ENCODE measurements at places on chromosomes 7 and 10. TPM values are rescaled to one million over a fixed set of nuclear protein-coding genes. Genes with fewer than 3 reads are reported as not detected.

DNA sequence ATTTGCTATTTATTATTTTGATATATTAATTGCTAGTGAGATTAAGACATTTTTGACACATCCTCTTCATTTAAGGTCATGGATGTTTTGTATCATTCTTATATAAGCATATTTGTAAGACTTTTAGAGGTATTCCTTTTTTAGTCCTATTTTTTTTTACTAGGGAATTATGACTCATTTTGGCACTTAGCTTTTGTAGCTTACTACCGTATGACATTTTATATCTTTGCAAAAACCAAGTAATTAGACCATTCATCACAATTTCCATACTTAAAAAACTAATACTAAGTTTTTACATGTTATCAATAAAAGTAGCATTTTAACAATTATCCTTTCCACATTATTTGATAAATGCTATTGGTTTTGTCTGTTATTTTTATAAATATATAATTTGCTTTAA lies 41.6 kb downstream of the BMPR1A start:
- no peak for DNase-seq
- H3K27me3 ChIP-seq, result no peaks in the 10 kb centered on the region
- no peak overlapping the region for H3K4me3 ChIP-seq
- H3K36me3 ChIP-seq, result peaks cover 16% of the 10 kb centered on the region
- no peak overlapping the region for H3K27ac ChIP-seq
- peaks cover 40% of the 10 kb centered on the region for H3K4me1 ChIP-seq

DNA sequence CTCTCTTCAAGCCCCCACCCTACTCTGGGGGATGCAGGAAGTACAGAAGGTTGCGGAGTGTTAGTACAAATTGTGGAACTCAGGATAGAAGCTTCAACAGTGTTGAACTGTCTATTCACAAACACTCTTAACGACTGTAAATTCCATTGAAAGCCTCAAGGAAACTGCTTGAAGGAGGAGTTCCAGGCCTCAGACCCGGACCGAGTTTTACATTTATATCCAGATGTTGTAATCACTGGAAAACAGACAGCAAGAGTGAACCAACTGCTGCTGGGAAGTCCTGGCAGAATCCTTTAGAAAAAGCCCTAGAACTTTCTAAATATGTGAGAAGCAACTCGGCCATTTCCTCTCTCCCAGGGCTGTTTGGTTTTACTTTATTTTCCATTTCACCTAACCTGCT lies 84.1 kb upstream of the LRRC18 start:
- no peak for DNase-seq
- no peak overlapping the region for H3K27ac ChIP-seq
- H3K36me3 ChIP-seq, result no peaks in the 10 kb centered on the region
- H3K4me1 ChIP-seq, result peaks cover 4% of the 10 kb centered on the region
- H3K27me3 ChIP-seq, result peaks cover 11% of the 10 kb centered on the region
- H3K4me3 ChIP-seq, result no peak overlapping the region

DNA sequence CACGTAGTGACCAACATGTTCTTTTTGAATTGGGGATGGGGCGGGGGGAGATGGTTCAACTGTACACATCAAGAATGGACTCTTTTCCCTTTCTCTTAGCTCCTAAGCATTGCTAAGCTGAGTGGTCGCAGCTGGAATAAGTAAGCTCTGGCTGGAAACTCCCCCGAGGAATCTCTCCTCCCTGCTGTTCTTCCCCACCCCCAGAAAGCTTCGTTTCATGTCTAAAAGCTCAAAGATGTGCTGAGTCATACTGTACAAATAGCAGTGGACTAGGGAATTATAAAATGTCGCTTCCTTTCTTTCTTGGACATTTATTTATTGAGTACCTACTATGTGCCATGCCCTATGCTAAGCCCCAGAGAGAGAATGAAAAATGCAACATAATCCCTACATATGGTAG lies 191.1 kb upstream of the ADO start:
- no peak overlapping the region for H3K4me3 ChIP-seq
- no peaks in the 10 kb centered on the region for H3K36me3 ChIP-seq
- peaks cover 32% of the 10 kb centered on the region for H3K27me3 ChIP-seq
- H3K27ac ChIP-seq, result no peak overlapping the region
- peaks cover 4% of the 10 kb centered on the region for H3K4me1 ChIP-seq
- DNase-seq, result no peak

RBP4 gene
- 30.3 TPM for total RNA-seq

GRCh38 chr7:69599286-69599954 lies 1.1 kb downstream of the AUTS2 start:
- no peaks in the 10 kb centered on the region for H3K36me3 ChIP-seq
- DNase-seq, result peak; percentile 73
- peaks cover 6% of the 10 kb centered on the region for H3K4me1 ChIP-seq
- peaks cover 13% of the 10 kb centered on the region for H3K27me3 ChIP-seq
- H3K4me3 ChIP-seq, result no peak overlapping the region

DNA sequence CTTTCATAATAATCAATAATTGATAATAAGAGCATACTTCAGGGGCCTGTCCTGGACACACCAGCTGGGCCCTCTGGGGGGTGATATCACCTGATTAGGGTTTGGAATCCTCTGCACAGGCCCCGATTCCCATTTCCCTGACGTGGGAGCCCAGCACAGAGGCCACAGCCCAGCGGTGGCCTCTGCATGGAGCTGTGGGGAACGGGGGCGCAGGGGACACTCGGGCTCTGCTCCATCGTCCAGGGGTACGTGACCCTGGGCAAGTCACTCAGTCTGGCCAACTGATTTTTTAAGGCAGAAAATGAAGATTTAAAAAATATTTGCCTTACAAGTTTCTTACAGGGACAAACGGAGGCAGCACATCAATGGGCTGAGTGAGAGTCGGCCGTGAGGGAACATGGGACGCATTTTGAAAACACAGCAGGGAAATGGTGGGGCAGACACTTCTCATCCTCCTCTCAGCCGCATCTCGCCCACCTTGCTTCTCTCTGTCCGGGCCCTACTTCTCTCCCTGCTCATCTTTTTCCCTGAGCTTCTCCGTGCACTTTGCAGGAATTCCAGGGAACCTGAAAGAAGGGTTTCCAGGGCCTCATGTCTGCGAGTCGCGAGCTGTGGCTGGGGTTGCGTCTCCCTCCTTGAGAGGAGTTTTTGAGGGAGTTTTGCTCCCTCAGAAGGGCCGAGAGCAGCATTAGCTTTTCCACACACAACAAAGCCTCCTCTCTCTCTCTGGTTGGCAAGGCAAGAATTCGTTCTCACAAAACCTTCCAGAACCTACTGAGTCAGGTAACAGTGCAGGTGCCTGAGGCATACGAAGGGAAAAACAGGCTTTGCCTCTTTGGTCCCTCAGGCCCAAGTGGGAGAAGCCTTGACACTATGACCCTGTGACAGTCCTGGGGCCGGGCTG lies 312.0 kb downstream of the WDR37 start:
- H3K36me3 ChIP-seq, result peaks cover 3% of the 10 kb centered on the region
- no peak overlapping the region for H3K4me3 ChIP-seq
- H3K4me1 ChIP-seq, result peaks cover 14% of the 10 kb centered on the region
- H3K27ac ChIP-seq, result peak overlapping the region; percentile 69

DNA sequence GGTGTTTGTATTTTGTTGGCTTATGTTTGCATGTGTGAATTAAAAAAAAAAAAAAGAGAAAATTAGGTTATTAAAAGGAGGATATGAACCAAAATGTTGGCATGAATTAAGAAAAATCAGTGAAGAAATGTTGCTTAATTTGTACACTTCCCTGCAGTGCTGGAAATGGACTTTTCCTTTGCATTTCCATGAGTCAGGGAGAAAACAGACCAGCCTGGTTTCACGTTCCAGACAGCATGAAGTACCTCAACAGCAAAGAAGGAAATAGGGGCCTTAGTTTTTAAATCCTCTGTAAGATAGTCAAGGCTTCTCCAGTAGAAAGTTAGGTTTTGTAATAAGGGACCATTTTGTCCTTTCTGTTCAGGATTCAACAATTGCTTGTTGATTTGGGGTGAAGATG lies 159.7 kb downstream of the CELF2 start:
- H3K27me3 ChIP-seq, result peaks cover 41% of the 10 kb centered on the region
- H3K4me3 ChIP-seq, result no peak overlapping the region
- peaks cover 5% of the 10 kb centered on the region for H3K4me1 ChIP-seq
- peaks cover 5% of the 10 kb centered on the region for H3K36me3 ChIP-seq

PRRT4 gene
- total RNA-seq, result 7.7 TPM

GRCh38 chr7:45920502-45921380 lies at the start of gene IGFBP3:
Gene IGFBP3, minus strand, starts transcription at chr7:45921272. Its CDS starts 132 bp downstream, at chr7:45921140.
- H3K36me3 ChIP-seq, result peaks cover 9% of the 10 kb centered on the region
- peaks cover 23% of the 10 kb centered on the region for H3K4me1 ChIP-seq
- H3K4me3 ChIP-seq, result peak within 1 kb of the TSS; percentile 90
- DNase-seq, result no peak
- peaks cover 56% of the 10 kb centered on the region for H3K27me3 ChIP-seq

NUPR2 gene
- not detected for total RNA-seq

DNA sequence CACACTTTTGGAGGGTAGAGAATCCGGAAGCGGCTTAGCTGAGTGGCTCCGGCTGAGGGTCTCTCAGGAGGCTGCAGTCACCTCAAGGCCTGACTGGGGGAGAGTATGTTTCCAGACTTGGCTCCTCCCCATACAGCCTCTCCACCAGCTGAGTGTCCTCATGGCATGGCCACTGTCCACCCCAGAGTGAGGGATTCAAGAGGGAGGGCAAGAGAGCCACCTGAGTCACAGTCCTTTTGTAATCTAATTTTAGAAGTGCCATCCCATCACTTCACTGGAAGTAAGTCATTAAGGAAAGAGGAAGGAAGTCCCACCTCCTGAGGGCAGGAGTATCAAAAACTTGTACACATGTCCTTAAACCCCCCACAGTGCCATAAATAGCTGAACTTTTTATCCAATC lies 134.0 kb downstream of the GLI3 start:
- no peak overlapping the region for H3K27ac ChIP-seq
- DNase-seq, result no peak
- H3K4me1 ChIP-seq, result peaks cover 52% of the 10 kb centered on the region

PNLIPRP1 gene
- not detected for total RNA-seq

DNA sequence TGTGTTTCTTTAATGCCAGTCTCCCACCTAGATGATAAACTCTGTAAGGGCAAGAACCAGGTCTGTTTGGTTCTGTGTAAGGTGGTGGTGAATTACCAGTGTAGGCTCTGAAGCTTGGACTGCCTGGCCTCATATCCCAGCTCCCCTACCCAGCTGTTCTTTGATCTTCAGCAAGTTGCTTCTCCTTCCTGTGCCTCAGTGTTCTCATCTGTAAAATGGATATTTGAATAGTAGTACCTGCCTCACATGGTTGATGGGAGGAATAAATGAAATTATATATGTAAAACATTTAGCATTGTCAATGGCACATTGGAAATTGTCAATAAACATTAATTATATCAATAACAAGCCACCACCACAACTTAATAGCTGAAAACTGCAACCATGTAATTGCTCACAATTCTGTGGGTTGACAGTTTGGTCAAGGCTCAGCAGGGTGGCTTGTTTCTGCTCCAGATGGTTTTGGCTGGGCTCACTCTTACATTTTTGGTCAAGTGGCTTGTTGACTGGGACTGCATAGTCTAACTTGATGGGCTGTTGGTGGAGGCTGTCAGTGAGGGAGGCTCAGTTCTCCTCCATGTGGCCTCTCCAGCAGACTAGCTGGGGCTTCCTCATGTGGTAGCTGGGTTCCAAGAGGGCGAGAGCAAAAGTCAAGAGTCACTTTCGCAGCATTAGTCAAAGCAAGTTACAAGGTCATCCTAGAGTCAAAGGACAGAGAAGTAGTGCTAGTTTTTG lies 84.5 kb upstream of the DUSP5 start:
- H3K4me1 ChIP-seq, result peaks cover 27% of the 10 kb centered on the region
- H3K4me3 ChIP-seq, result no peak overlapping the region
- peak overlapping the region; percentile 43 for H3K27ac ChIP-seq
- no peak for DNase-seq
- H3K27me3 ChIP-seq, result no peaks in the 10 kb centered on the region
- no peaks in the 10 kb centered on the region for H3K36me3 ChIP-seq

DNA sequence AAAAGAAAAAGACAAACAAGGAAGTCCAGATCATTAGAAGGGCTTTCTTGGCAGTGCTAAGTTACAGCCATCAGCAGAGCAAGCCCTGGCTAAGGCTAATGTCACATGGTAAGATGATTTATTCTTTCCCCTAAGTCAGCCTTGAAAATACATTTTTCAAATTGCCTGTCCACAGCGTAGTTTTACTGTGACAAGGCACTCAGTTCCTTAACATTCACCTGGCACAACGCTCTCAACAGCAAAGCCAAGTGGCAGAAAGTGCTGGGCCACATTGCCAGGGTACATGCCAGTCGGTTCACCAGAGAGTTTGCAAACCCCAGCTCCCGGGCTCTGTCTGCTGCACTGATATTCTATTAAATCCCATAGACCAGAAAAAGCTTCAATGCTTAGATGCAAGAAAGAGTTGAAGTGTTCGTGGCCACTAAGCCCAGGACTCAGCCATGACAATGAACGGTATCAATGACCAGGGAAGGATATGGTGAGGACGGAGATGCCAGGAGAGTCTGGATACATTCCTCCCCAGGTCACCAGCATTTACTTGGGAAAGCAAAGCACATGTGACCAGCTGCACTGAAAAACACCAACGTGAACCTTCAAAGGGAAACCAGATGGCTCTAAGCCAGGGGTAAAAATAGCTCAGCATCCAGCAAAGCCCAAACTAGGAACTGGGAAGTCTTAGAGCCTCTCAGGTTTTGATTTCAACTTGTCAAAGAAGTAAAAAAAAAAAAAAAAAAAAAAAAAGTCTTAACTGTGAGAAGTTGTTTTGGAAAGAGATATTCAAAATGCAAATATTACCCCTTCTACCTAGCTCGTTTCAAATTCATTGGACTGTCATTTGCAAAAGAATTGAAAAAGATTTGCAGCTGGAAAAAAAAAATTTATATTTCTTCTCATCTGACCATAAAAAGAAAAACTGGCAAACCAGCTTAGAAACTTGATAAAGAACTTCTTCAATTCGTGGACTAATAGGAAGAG lies 23.9 kb upstream of the MPP7 start:
- peak overlapping the region; percentile 77 for H3K27ac ChIP-seq
- DNase-seq, result no peak
- H3K4me1 ChIP-seq, result peaks cover 16% of the 10 kb centered on the region
- peak overlapping the region; percentile 37 for H3K4me3 ChIP-seq

GRCh38 chr10:72379062-72379461 lies 24.3 kb upstream of the DNAJB12 start:
- DNase-seq, result no peak
- H3K27ac ChIP-seq, result no peak overlapping the region
- H3K4me1 ChIP-seq, result peaks cover 8% of the 10 kb centered on the region
- H3K27me3 ChIP-seq, result no peaks in the 10 kb centered on the region

DNA sequence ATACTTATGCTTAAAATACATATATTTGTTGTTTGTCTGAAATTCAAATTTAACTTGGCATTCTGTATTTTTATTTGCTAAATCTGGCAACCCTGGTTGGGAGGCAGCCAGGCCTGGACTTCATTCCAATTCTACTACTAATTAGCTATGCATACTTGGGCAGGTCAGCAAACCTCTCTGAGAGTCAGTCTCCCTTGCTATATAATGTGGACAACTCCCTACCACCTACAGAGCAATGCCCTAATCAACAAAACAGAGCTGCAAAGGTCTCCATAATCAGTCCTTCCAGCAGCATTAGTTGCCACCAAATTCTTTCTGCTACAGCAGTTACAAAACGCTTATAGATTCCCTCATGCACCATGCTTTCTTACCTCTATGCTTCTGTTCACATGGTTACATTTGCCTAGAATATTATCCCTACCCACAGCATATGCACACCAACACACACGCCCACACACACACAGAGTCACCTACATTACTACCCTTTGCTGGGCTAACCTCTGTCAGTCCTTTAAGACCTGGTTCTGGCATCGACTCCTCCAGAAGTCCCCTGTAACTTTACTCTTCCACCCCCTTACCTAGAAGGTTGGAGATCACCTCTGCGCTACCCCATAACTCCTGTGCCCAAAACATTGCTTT lies 188.7 kb downstream of the FGFR2 start:
- DNase-seq, result no peak
- peaks cover 33% of the 10 kb centered on the region for H3K4me1 ChIP-seq
- H3K27ac ChIP-seq, result no peak overlapping the region
- H3K27me3 ChIP-seq, result peaks cover 7% of the 10 kb centered on the region

- H3K4me1 ChIP-seq, result peaks cover 13% of the 10 kb centered on the region
- no peak overlapping the region for H3K27ac ChIP-seq
- H3K27me3 ChIP-seq, result no peaks in the 10 kb centered on the region
- peaks cover 32% of the 10 kb centered on the region for H3K36me3 ChIP-seq
Measured at GRCh38 chr10:70850097-70850496, 34.3 kb downstream of the SGPL1 start.

All from type B pancreatic cell (in vitro differentiated cells).